ENCODE measurements at places on chromosomes 16 and 17.

- no peak for DNase-seq
Measured at GRCh38 chr17:16935241-16935663, 36.7 kb downstream of the TNFRSF13B start.

- no peak for DNase-seq
Measured at GRCh38 chr17:80068301-80069222, 32.1 kb downstream of the CCDC40 start.

DNA sequence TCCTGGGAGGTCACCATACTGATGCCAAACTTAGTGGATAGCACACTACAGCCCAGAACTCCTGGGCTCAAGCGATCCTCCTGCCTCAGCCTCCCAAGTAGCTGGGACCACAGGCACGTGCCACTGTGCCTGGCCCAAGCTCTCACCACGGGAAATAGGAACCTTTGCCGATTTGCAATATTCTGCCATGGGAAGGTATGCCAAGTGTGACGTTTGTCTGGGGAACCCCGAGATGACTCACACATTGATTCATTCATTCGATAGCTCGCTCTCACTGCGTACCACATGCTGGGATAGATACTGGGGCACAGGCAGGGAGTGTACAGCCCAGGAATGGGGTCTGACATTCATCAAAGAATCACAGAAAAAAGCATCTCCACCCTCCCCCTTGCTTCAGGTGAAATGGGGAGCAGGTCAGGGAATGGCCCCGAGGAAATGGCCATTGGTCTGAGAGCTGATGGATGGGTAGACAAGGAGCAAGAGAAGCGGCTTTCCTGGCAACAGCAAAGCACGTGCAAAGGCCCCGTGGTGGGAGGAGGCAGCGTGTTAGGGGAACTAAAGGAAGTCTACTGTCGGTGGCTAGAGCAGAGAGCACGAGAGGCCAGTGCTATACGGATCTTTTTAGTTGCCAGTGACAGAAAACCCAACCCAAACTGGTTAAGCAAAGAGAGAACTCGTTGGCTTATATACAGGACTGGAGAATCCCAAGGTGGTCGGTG is 44.1 kb downstream of the DNAH17 start:
- no peak for DNase-seq

GRCh38 chr16:4261557-4262172 is 11.2 kb downstream of the TFAP4 start:
- DNase-seq: no peak

- no peak for DNase-seq
Measured at GRCh38 chr17:78174870-78175642, 6.7 kb downstream of the SYNGR2 start.

- DNase-seq: no peak
Measured at GRCh38 chr17:48546137-48546923, 1.4 kb upstream of the HOXB2 start.
